Karpas-422 (cell line): ENCODE measurements at places on chromosomes 5 and 9. TPM values are rescaled to one million over a fixed set of nuclear protein-coding genes. Genes with fewer than 3 reads are reported as not detected.

DNA sequence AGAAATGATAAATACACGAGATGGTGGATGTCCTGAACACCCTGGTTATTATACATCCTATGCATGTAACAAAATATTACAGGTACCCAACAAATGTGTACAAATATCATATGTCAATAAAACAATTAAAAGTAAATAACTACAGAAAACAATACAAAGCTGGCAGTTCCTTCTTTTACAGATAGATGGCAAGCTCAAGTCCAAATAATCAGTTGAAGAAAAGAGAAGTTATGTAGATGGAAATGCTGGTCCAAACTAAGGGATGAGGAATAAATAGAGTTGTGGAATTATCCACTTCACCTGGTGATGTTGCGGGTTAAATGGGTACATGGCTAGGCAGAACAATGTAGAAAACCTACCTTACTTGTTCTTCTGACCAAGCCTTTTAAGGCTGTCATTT is 79.4 kb downstream of the PALM2AKAP2 start:
- DNase-seq = no peak
- no peaks in the 10 kb centered on the region for H3K36me3 ChIP-seq
- H3K4me1 ChIP-seq = no peaks in the 10 kb centered on the region
- H3K27ac ChIP-seq = no peak overlapping the region
- H3K4me3 ChIP-seq = no peak overlapping the region

- peak; percentile 43 for DNase-seq
- H3K27me3 ChIP-seq = no peaks in the 10 kb centered on the region
- H3K4me1 ChIP-seq = peaks cover 45% of the 10 kb centered on the region
- no peak overlapping the region for H3K27ac ChIP-seq
- H3K36me3 ChIP-seq = no peaks in the 10 kb centered on the region
Measured at GRCh38 chr9:76761448-76761847, 2.8 kb upstream of the PCA3 start.

DNA sequence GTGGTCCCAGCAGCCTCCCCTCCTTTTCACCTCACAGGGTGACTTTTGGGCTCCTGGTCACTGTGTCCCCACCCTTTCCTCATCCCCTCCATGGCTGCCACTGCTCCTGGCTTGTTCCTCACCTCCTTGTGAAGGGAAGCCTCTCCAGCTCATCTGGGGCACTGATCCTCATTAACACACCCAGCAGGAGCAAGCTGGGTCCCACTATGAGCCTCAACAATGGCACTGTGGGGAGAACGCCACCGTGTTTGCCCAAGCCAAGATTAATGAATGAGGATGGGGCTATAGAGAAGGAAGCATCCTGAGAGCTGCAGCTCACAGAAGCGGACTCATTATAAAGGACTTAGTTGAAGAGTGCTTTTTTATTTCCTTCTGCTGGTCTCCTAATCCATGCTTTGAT is 118.4 kb downstream of the MARCHF11 start:
- no peaks in the 10 kb centered on the region for H3K27me3 ChIP-seq
- H3K36me3 ChIP-seq = no peaks in the 10 kb centered on the region
- H3K4me3 ChIP-seq = no peak overlapping the region
- DNase-seq = no peak
- H3K27ac ChIP-seq = no peak overlapping the region

DNA sequence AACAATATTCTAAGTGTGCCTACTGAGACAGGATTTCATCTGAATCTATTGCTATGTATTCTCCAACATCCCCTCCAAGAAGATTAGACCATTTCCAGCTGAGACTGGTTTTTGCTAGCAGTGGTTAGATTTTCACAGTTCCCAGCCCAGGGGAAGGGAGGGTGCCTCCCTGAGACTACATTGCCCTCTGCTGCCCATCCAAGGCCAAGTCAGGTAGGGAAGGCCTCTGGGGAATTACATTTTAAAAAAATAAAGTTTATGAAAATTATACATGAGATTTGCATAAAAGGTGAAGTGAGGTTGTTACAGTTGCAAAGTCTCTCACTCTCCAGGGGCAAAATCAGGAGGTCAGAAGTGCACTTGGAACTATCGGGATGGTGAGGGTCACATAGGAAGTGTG is 28.0 kb upstream of the SYK start:
- H3K36me3 ChIP-seq = no peaks in the 10 kb centered on the region; the same call in 1 of the 2 replicates
- peaks cover 62% of the 10 kb centered on the region for H3K4me1 ChIP-seq
- H3K4me3 ChIP-seq = no peak overlapping the region; the same call in none of the 2 replicates
- H3K27ac ChIP-seq = peak overlapping the region; percentile 62
- H3K27me3 ChIP-seq = peaks cover 3% of the 10 kb centered on the region; the same call in 1 of the 2 replicates

PCDHGA12 gene
- total RNA-seq = 6.6 and 7.8 TPM in 2 replicates

- H3K27me3 ChIP-seq = no peaks in the 10 kb centered on the region; the same call in 1 of the 2 replicates
- DNase-seq = peak; percentile 97
- H3K36me3 ChIP-seq = no peaks in the 10 kb centered on the region
- peak overlapping the region; percentile 69 for H3K4me3 ChIP-seq
- peaks cover 34% of the 10 kb centered on the region for H3K4me1 ChIP-seq
Measured at GRCh38 chr5:140107312-140108092, 6.4 kb upstream of the PURA start.

DNA sequence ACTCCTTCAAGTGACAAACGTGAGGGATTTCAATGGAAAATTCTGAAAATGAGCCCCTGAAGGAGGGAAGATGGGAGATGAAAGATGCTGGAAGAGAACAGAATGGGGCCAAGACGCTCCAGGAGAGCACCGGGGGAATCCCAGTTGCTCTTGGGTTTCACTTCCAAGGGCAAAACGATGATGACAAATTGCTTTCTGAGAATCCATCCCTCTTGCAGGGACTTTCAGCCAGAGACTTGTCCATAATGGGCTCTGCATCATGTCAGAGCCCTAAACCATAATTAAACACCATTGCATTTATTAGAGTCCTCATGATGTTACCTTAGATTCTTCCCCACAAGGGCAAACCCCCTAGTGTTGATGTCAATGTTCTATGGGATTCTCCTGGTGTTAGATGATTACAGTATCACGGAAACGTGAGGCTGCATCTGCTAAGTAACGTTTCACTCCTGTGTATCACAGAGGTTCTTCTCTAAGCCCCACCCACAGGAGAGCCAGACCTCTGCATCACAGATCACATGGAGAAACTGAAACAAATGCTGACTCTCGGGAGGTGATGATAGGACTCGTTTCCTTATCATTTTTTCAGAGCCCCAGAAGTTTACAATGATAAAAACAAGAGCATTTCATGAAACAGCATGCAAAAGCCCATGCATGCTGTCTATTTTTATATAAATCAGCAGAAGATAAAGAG is 114.4 kb downstream of the TENT4A start:
- DNase-seq = peak; percentile 60
- H3K4me1 ChIP-seq = no peaks in the 10 kb centered on the region; the same call in 1 of the 2 replicates
- no peak overlapping the region for H3K27ac ChIP-seq

NOXA1 gene
- total RNA-seq = 0.51 TPM in 1 of 2 replicates, not detected in the other

DNA sequence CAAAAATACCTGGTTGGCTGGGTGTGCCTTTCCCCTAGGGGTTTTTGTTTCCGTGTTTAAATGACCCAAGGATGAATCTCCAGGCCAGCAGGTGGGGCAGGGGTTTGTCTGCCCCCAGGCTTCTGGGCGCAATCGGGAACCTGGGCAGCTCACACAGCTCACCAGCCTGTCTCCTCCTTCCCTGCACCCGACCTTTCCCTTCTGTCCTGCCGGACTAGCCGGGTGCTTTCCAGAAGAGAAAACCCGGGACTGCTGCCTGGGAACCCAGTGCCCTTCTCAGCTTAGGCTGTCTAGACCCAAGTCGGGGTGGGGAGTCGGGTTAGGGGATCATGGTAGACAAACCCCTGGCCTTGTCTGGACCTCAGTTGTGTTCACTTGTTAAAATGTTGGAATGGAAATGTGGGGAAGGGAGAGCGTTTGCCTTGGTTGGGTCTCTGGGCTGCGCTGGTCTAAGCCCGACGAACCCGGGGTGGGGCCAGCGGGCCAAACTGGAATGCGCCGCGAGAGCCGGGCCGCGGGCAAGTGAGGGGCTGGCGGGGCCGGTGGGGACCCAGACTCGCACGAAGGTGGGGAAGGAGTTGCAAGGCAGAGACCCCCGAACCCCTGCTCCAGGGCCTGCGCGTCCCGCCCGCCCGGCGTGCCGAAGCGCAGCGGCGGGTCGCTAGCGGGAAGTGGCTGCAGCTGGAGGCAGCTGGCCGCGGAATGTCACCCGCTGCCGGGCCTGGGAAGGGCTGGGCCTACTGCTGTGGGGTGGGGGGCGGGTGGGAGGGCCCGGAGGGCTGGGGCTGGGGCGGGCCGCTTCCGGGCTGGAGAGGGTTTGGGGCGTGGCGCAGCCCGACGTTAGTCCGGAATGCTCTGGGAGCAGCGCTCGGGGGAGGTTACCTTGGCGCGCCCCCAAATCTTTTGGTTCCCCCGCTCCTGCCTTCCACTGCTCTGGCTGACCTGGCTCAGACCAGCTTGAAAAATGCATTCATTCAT is 84.6 kb downstream of the DAB2IP start:
- H3K4me3 ChIP-seq = no peak overlapping the region
- no peak overlapping the region for H3K27ac ChIP-seq
- no peaks in the 10 kb centered on the region for H3K36me3 ChIP-seq

GRCh38 chr5:4815002-4815401 is 325.1 kb upstream of the ADAMTS16 start:
- no peaks in the 10 kb centered on the region for H3K36me3 ChIP-seq
- no peak for DNase-seq
- H3K27ac ChIP-seq = no peak overlapping the region
- no peaks in the 10 kb centered on the region for H3K4me1 ChIP-seq
- no peak overlapping the region for H3K4me3 ChIP-seq
- H3K27me3 ChIP-seq = no peaks in the 10 kb centered on the region

PCDHB12 gene
- total RNA-seq = not detected in 2 replicates

DNA sequence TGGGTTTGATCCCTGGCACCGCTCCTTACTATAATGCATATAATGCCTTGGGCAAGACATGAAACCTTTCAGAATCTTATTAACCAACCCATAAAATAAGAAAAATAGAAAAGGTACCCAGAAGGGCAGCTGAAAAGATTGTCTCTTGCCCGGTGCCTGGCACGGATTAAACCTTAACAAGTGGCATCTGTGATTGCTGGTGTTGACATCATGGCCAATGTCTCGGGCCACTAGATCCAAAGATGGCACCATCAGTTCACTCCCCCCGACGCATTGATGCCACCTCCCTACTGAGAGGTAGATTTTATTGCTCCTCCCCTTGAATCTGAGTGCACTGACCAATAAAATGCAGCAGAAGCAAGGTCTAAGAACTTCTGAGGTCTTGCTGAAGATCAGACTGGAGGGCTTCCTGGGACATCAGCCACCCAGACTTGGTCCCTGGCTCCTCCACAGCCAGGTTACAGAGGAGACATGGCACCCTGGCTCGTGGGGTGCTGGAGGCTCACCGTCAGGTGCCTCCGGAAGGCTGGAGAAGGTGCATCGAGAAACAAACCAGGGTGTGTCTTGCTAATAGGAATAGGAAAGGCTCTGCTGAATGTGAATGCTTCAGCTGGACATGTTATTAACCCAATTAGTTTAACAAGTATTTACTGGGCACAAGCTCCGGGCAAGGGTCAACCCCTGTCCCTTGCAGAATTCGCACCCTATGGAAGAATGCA is 80.0 kb upstream of the COL5A1 start:
- no peaks in the 10 kb centered on the region for H3K4me1 ChIP-seq
- no peaks in the 10 kb centered on the region for H3K27me3 ChIP-seq
- no peaks in the 10 kb centered on the region for H3K36me3 ChIP-seq
- no peak for DNase-seq

- H3K27me3 ChIP-seq = no peaks in the 10 kb centered on the region
- H3K4me3 ChIP-seq = peak overlapping the region; percentile 59; the same call in 1 of the 2 replicates
- no peaks in the 10 kb centered on the region for H3K36me3 ChIP-seq
- H3K27ac ChIP-seq = peak overlapping the region; percentile 83; the same call in 1 of the 2 replicates
Measured at GRCh38 chr9:126534431-126535186, 79.1 kb upstream of the LMX1B start.

DNA sequence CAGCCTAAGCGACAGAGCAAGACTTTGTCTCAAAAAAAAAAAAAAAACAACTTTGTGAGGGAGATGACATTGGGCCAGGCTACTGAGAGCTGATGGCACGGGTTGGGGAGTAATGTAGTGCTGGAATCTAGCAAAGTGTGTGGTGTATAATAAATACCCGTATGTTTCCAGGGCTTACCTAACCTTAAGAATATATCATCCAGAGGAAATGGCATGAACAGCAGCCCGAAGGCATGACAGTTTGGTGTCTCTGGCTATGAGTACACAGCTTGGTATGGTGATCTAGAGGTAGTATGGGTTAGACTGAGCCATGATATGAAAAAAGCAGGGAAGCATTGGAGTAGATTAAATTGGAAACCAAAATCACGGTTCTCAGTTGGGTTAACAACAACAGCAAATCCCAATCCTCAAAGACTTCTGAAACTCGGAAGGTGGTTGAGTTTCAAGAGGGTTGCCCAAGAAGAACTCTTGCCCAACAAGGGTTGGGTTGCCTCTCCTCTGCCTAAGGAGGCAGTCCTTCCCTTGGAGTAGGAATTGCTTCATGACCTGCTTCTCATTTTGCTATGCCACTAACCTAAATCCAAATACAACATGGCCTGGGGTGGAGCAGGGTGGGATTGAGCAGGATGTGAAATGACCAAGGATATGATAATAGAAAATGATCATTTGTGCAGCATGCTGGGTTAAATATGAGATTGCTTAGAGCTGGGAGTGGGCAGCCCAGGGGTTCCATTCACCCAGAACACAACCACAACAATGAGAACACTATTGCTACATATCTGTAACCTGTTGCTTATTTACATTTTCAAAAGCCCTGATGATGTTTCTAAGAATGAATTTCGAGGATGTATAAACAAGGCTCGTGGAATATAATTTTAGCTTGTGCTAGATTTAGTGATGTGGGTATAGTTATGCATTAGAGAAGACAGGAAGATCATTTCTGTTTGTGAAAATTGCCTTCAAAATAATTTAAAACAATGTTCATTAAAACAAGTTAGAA is 64.6 kb upstream of the ZFR start:
- H3K4me1 ChIP-seq = peaks cover 24% of the 10 kb centered on the region
- H3K36me3 ChIP-seq = no peaks in the 10 kb centered on the region
- H3K4me3 ChIP-seq = no peak overlapping the region
- no peak for DNase-seq

DNA sequence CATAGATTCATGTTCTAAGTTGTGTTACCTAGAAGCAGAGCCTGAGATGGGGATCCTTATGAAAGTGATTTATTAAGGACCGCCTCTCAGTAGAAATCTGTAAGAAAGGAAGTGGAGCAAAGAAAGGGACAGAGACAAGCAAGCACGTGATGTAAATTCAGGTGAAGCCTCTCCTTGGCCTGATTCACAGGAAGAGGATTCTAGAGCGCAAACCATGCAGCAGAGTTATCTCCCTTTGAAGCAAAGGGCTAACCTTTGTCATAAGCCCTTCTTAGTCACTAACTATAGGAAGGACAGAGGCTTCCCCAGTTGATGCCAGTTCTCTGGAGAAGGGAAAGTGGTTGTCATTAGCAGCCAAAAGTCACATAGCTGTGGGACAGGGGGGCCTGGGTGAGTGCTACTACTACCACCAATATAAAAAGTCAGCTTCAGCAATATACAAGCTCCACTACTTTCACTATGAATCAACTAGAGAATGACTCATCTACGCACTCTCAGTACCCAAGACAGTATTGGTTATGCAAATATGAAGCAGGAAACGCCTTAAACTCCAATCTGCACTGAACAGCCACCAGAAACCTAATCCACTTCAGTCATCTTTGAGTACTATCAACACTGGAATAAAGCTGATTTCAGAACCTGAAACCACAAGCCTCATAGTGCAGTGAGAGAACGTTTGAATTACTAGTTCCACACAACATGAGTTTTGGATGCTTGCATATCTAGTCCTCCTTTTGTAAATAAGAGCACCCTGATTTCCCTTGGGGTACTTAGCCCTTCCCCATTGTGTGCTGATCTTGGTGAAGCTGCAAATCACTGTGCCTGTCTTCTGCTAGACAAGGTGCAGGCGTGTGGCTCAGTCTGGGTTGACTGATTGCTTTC is 162.7 kb downstream of the ZNF608 start:
- H3K4me1 ChIP-seq = peaks cover 38% of the 10 kb centered on the region
- H3K27me3 ChIP-seq = no peaks in the 10 kb centered on the region
- no peaks in the 10 kb centered on the region for H3K36me3 ChIP-seq
- peak overlapping the region; percentile 87 for H3K27ac ChIP-seq
- peak overlapping the region; percentile 52; the same call in 1 of the 2 replicates for H3K4me3 ChIP-seq
- DNase-seq = peak; percentile 90
